ENCODE measurements at places on chromosomes 11 and 22.

DNA sequence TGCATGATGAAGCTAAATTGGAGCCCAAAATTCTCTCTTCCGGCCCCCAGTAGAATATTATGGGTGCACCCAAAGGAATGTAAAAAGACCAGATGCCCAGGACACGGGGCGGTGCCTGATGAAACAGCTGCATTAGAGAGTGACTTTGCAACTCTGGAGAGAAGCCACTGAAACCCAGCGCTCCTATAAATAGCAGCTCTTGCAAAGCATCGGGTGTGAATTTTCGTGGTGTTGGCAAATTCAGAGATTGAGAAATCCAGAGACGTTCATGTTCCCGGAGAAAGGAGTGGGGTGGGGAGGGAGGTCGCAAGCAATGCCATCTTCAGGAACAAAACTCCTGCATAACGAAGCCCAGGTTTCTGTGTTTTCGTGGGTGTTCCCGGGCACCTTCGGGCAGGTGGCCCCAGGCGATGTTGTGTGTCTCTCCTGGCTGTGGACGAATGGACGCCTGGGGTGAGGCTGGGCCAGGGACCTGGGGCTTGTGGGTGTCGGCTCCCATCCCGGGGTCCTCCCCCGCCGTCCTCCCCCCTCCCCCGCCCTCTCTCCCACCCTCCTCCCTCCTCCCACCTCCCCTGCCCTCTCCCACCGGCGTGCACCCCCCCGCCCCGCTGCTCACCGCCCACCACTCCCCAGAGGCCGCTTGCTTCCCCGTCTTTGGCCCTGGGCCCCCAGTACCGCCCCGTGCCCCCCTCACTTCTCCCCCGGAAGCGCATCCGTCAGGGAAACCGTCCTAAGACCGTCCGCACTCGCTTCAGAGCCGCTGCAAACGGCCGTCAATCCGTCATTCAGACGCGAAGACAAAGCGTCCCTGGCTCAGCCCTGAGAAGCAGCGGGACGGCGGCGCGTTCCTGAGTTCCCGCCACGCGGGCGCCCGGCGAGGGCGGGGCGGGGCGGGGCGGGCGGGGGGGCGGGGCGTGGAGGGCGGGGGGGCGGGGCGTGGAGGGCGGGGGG lies 26.7 kb upstream of the TOLLIP start:
- peak; percentile 55 for DNase-seq

- no peak for DNase-seq
Observed at GRCh38 chr11:1199751-1200610, 22.9 kb upstream of the MUC5B start.

DNA sequence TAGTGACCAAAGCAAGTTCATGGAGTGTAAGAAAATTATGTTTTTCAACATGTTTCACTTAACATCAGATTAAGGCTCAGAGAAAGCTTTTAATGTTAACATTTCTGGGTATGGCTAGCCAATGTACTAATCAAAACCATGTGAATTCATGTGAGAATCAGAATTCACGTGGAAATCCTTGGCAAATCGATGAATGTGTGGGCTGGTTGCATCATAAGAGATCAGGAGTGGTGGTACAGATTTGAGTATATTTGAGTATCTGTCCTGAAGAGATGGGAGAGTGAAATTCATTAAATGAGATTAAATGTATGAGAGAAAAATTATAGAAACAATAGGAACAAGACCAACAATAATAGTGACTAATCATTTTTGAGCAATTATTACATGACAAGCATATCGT lies 638.6 kb upstream of the ANO5 start:
- DNase-seq, result no peak

GRCh38 chr11:62580959-62581715 lies 7.4 kb upstream of the EEF1G start:
- DNase-seq, result no peak

DNA sequence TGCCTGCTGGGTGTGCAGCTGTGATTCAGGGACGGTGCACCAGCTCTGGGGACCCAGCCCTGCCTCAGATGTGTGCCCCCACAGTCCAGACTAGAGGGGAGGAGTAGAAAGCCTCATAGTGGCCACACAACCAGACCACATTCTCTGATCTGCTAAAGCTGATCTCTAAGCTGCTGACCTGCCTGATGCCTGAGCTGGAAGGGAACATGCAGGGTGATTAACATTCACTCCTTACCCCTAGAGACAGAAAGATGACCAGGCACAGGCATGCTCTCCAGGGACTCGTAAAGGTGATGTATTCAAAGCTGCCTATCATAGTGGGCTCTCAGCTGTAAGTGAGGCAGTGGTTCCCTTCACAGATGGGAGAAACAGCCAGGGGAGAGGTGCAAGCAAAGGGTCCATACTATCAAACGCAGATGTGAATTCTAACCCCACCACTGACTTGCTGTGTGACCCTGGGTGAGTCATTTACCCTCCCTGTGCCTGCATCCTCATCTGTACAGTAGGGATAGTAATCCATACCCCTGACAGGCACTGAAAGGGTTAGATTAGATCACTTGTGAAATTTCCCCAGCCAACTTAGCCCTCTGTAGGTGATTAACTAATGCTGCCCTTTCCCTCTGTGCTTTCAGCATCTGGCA lies 29.0 kb upstream of the LRRC32 start:
- DNase-seq, result no peak

DNA sequence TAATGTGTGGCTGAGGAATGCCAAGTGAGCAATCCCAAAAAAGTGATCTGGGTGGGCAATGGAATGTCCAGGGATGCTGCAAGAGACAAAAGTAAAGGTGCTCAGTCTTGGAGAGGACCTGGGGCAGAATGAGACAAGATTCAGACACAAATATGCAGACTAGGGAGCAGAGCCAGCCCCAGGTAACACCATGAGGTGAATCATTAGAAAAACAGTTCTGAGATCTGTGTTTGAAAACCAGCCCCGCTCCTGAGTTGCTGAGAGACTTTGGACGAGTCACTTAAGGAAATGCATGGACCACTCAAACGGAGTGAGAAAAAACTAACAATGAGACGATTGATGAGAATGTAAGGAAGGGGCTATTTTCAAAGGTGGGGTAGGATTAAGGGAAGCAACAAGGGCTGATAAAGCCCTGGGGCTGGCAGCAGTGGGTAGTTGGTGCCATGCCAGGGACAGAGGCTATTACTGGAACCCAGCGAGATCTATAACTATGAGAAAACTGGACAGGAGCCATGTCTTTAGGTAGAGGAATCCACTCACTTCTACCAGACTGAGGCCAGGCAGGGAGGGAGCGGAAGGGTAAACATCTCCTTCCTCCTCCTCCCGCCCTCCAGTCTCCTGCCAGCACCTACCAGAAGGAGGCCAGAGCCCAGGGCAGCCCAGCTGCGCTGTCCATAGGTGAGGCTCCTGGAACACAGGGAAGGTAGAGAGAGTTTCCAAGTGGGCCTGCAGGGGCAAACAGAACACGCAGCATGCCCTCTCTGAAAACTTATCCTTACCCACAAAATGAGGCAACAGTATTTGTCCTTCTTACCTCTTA lies 130.4 kb upstream of the TEAD1 start:
- no peak for DNase-seq

DNA sequence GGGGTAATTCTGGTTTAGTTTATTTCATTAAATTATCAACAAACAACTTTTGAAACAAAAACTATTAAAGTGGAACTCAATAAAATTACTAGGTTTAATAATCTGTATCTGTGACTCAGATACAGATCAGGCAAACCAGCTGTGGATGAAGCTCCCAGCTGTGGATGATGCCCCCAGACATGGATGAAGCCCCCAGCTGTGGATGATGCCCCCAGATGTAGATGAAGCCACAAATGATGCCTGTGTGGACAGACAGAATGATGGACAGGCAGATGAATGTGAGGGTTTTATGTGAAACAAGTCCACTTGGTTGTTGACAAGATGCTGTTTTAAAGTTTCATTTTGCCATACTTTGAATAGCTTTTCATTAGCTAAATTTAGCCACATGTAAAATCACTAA lies 5.8 kb upstream of the ZNF74 start:
- no peak for DNase-seq

DNA sequence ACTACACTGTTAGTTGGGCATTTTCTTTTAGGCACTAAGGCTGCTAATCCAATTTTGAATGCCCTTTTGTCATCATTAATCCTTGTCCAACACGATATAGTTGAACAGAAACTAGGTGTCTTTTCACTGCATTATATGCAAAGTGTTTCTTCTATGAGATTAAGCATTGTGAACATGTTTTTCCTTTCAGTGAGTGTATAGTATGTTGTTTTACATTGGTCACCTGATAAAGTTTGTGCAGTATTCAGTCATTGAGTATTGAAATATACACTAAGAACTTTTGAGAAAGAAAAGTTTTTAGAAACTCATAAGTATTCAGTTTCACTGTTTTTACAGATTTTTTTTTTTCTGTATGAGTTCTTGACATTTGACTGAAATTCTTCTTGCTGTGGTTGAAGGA lies 59.0 kb downstream of the ZC3H12C start:
- no peak for DNase-seq

- no peak for DNase-seq
Observed at GRCh38 chr22:29166180-29166579, 39.5 kb upstream of the EMID1 start.

DNA sequence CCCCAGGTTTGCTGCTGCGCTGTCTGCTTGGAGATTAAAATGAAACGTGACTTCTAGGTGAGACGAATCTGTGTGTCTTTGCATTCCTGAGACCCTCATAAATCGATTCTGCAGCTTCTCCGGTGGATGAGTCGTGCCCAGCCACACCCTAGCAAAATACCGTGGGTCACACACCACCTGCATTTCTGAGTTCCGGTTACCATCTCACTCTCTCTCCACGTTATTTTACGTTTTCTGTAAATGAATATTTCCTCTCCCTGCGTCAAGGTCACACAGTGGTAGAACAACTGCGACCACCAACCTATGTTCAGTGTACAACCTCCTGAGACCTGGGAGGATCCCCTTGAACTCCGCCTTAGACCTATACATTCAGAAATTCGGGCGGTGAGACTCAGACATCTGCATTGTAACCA lies 1.1 kb downstream of the YWHAH start:
- no peak for DNase-seq
